ENCODE measurements at places on chromosomes 6 and 20.

DNA sequence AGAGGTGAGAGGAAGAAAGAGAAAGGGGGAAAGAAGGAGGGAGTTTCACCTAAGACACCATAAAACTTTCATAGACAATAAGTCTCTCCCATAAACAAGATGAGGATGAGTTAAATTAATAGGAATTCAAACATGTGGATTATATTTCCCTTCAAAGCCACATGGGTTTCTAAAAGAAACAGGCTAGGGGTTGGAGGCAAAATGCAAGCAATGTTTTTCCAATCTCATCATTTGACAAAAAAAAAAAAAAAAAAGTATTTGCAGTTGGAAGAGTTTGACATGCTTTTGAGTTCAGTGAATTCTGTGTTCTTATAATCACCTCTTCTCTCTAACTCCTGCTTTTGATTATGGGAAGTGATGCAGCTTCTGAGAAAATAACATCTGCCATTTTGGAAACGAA is 286.5 kb upstream of the PRND start:
- DNase-seq: no peak

GRCh38 chr6:55399351-55399750 is 72.1 kb downstream of the GFRAL start:
- no peak for DNase-seq

- no peak for DNase-seq
Measured at GRCh38 chr20:15913391-15914025, 659.7 kb downstream of the KIF16B start.

- peak; percentile 50 for DNase-seq
Measured at GRCh38 chr20:49979030-49979832, 3.5 kb upstream of the SNAI1 start.

GRCh38 chr20:14696937-14697336 is 359.5 kb upstream of the FLRT3 start:
- DNase-seq: no peak

GRCh38 chr6:36688063-36688738 is 9.4 kb upstream of the RAB44 start:
- no peak for DNase-seq

- DNase-seq: no peak
Measured at GRCh38 chr6:138231381-138231886, 13.1 kb upstream of the PBOV1 start.

- no peak for DNase-seq
Measured at GRCh38 chr6:4018924-4019236, 60.1 kb downstream of the FAM217A start.

GRCh38 chr20:57748601-57749130 is 38.9 kb upstream of the PMEPA1 start:
- peak; percentile 29 for DNase-seq

- no peak for DNase-seq
Measured at GRCh38 chr6:127554435-127555006, 22.5 kb upstream of the C6orf58 start.

GRCh38 chr20:52921340-52921739 is 50.8 kb upstream of the TSHZ2 start:
- DNase-seq: no peak

- no peak for DNase-seq
Measured at GRCh38 chr6:24441599-24441904, 38.8 kb downstream of the MRS2 start.

GRCh38 chr6:150410399-150410798 is 41.6 kb downstream of the IYD start:
- no peak for DNase-seq

DNA sequence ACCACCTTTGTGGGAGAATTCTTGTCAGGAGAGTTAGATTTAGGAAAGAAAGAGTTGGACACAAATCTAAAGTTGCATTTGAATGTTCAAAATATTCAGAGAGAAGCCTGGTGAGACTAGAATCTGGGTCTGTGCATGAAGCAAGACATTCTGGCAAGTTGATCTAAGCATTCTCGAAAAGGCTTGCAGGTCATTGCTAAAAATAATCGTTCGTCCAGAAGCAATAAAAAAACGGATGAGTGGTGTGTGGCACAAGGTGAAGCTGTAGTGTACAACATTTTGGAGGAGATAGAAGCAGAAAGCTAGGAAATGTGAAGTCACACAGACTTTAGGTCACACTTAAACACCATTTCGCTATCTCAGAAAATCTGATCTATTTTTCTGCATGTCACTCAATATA is 114.9 kb upstream of the IFNGR1 start:
- no peak for DNase-seq

- DNase-seq: no peak
Measured at GRCh38 chr6:3759646-3760232, 8.2 kb upstream of the PXDC1 start.
